ENCODE measurements at places on chromosomes 2 and 18.

GRCh38 chr2:167196461-167197252 is 308.4 kb downstream of the XIRP2 start:
- DNase-seq, result no peak

- peak; percentile 86 for DNase-seq
Measured at GRCh38 chr2:170816504-170817092, at the start of gene GAD1. Gene GAD1 (plus strand): TSS chr2:170816887. CDS start chr2:170818592, 1,705 bp downstream.

DNA sequence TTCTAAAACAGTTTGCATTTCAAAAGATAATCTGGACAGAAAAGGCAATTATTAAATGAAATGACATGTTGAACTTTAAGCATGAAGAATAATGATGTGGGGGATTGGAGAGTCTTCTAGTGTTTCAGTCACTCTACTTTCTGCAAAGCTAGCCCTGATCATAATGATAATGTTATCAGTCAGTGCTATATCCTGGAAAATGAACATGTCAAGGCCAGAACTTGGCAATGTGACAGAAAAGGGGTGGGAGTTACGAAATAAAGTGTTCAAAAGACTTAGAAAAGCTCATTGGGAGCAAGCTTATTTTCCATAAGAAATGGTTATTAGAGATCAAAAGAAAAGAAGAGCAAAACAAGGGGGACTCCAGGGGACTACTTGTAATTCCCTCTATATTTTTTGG is 288.5 kb upstream of the SLC8A1 start:
- DNase-seq, result no peak

DNA sequence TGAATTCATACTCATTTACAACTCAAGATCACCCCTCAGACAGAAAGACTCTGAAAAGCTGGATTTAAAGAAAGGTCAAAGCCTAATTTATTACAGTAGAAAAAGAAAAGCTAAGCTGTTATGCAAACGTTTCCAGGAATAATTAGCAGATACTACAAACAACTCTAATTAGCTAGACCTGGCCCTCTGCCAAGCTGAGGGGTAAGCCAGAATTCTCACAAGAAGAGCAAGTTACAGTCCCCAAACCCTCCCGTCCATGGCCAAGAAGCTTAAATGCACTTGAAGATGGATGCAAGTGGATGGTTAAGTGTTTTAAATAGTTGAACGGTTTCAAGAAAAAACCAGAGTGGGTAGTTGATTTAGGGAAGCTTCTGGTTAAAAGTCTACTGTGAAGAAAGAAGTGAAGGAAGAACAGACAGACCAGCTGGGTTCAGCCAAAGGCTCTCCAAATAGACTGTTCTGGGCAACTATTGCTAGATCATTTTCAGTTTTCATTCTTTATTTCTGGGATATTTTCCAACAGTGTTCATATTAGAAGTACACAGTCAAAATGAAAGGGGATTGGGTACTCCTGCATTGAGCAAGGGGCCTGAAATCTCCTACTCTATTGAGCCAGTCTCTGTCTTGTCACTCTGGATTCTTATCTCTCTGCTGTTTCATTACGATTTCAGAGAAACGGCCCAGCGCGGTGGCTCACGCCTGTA is 4.8 kb downstream of the LMAN2L start:
- peak; percentile 28 for DNase-seq

DNA sequence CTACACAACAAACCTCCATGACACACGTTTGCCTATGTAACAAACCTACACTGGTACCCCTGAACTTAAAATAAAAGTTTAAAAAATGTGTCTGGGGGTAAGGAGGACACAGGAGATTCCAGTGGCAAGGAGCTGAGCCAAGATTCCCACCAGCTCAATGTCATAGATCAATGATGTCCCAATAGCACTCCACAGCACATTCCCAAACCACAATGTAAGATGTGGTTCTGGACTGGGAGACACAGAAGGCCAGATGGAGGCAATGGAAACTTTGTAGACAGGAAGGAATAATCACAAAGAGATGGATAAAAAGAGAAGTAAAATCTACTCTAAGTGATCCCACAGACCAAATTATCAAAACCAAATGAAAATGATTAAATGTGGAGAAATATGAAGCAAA is 312.4 kb upstream of the SOX11 start:
- DNase-seq, result no peak

GRCh38 chr2:179655627-179656026 is 205.8 kb downstream of the ZNF385B start:
- DNase-seq, result no peak

DNA sequence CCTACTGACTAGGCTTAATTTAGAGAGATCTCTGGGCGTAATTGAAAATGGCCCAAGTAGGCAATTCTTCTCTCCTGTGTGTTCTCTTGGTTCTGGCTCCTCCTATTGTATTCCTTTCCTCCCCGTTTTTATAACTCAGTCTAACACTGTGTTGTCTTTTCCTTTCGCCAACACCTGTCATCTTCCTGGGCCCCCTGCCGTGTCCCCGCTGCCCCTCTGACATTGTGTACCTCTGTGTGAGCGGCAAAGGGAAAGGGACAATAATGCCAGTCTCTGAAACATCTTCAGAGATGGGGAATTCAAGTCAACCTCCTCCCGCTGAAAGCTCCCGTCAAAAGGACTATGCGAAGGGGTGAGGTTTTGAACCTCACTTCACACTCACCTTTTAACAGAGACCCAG is 210.9 kb downstream of the GBX2 start:
- DNase-seq, result no peak

DNA sequence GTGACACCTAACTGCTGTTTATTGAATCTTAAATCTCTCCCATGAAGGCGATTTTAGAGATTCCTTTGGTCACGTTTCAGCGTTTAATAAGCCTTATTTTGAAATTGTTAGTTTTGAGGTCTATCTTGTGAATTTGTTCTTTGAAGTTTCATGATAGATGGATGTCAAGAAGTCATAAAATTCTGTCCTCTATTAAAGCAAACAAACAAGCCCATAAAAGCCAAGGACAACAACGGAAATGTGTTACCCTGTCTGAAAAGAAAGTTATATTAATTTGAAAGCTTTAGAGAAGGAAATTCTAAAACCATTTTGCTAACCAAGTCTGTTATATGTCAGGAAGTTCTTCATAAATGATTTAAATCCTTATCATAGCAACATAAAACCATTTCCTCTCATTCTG is 7.0 kb upstream of the CAVIN2 start:
- no peak for DNase-seq

DNA sequence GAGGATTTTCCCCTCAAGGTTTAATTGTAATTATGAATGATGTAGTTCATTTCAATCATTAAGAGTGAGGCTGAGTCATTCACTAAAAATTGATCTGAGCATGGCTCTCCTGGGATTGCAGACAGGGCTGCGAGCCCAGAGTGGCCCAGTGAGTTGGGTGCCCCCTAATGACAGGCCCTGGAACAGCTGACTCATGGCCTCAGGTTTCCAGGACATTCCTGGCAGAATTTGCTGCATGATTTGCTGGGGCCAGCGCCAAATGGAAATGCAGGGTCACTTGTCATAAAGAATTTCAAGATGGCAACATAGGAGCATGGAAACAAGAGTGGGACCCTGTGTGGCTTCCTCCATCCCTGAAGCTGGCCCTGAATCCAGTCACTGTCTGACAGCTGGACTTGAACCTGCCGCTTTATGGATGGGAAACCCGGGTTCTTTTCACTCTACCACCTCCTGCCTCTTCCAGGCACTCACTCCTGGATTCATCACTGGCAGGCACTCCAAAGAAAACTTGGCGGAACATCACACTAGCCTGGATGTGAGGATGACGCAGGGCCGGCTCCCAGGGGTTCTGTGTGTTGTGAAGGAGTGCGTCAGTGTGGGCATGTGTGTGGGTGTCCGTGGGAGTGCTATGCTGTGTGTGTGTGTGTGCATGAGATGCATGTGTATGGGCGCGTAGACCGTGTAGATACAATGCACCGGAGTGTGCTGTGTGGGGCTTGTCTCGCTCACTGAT is 15.2 kb downstream of the OTOF start:
- DNase-seq, result peak; percentile 26

DNA sequence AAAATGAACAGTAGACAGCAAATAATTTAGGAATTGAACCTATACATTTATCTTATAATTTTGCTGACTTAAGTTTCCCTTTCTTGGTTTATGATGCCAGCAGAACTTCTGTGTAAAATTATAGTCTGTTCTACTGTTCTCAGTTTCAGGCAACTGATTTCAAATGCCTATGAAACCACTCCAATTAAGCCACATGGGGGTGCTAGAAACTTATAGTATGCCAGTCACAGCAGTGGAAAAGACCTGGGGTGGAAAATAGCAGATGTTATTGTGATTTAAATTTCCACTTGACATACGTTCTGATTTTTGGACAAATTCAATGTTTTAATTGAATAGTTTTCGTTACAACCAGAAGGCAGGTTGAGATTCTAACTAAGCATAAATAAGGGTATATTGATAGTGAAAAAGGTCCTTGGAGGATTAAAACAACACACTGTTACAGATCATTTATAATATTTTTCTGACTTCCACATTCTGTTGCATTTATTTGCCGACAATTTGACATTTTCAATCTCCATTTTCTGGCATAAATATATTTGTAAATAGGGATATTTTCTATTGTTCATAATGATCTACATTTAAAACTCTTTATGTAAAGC is 61.4 kb downstream of the CPS1 start:
- DNase-seq, result peak; percentile 26

GRCh38 chr2:239679755-239680154 is 278.9 kb upstream of the HDAC4 start:
- no peak for DNase-seq

DNA sequence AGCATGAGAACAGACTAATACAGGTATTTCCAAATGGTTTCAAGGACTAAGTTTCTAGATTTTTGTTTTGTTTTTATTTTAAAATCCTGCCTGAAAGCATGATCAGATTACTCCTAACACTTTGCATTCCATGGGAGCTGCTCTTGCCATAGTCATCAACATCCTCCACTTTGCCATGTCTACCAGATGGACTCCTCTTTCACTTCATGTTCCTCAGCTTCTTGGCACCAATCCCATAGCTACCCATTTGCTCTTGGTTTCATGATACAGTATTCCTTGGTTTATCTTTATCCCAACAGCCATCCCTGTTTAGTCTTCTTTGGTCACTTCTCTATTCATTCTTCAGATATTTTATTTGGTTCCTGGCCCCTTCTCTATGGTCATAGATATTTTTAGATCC is 154.2 kb upstream of the CCDC195 start:
- no peak for DNase-seq

GRCh38 chr2:12046641-12047040 is 300.2 kb downstream of the LPIN1 start:
- no peak for DNase-seq

GRCh38 chr2:26633993-26634595 is 7.1 kb downstream of the CIB4 start:
- DNase-seq, result no peak

GRCh38 chr2:196449083-196449482 is 190.4 kb upstream of the CCDC150 start:
- no peak for DNase-seq

DNA sequence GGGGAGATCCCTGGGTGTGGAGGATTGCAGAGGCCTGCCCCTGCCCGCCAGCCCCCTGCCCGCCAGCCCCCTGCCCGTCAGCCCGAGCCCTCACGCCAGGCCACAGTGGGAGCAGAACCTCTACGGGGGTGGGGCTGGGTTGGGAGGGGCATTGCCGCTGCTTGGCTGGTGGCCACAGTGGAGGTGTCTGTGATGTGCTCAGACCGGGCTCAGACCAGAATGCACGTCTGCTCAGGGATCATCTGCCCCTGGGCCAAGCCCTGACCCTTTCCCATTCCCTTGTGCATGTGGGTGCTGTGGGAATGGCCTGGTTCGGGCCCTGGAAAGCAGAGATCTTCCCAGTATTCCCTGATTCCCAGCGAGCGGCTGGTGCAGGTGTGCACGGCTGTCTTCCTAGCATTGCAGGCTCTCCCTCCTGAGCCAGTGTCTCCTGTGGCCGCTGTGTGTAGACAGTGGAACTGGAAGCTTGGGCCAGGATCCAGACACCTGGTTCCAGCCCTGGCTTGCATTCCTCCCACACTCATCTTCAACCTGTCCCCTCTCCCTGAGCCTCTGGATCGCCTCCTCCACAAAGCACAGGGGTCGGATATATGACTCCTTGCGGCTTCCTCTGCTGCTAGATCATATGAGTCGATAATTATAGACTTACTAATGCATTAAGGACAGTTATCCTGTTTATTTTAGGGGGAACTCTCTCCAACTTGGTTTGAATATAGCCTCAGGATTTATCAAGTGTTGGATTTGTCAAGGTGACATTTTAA is 161.6 kb downstream of the LDLRAD4 start:
- DNase-seq, result no peak

DNA sequence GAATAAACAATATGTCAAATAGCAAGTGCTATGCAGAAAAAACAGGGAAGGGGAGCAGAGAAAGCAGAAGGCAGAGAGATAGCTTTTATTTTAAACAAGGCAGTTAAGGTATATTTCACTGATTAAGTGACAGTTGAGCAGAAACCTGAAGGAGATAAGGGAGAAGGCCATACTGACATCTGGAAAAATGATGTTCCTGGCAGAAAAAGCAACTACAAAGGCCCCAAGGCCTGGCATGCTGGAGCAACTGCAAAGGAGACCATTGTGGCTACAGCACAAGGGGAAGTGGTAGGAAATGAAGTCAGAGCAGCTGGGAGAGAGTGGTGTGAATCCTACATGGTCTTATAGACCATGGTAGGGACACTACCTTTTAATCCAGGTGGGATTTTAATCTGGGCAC is 8.9 kb upstream of the PCBP1 start:
- no peak for DNase-seq

DNA sequence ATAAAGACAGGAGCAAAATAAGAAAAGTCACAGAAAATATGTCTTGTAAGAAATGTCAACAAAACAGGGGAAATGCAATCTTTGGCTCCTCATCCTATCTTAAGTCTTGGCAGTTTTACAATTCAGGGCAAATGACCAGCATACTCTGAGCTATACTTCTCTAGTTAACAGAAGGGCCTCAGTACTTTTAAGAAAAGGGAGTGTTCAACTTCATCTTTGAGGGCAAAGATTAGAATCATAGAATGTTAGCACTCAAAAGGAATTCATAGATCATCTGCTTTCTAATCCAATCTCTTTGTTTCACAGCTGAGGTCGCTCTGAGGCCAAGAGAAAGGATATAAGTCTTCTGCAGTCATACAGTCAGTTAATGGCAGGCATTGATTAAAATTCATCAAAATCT is 174.0 kb upstream of the NT5C1B start:
- no peak for DNase-seq

GRCh38 chr2:179837408-179837807 is 24.0 kb downstream of the ZNF385B start:
- no peak for DNase-seq

- no peak for DNase-seq
Measured at GRCh38 chr2:126913329-126913728, 14.6 kb downstream of the TEX51 start.

Measured in activated CD4-positive, alpha-beta T cell treated with anti-CD3 and anti-CD28 coated beads, Interleukin-10, Interleukin-2, amounts not matched to agents 100 ng/mL and 50 ng/mL, durations not matched to agents 16 hours and 8 hours (primary cell).